ENCODE measurements at places on chromosomes 3 and 15. TPM values are rescaled to one million over a fixed set of nuclear protein-coding genes. Genes with fewer than 3 reads are reported as not detected.

KBTBD13 gene
- not detected for total RNA-seq

EAF2 gene
- 2.2 TPM for total RNA-seq

DNA sequence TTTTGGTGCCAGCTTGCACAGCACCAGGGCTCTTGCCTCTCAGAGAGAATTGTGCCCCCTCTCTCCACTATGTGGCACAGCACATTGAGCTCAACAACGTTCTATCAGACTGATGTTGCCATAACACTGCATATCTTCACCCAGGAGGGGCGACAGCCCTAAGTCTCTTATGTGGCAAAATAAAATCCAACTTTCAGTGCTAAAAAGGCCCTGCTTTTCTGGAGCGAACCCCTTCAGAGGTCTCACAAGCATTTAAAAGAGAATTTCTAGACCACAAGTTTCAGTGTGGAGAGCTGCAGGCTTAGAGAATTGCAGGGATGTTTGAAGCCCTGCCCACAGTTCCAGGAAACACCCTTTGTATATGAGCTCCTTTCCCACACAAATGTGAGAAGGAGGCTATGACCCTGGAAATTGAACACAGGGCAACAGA is 85.5 kb downstream of the LIPC start:
- no peak for DNase-seq

DNA sequence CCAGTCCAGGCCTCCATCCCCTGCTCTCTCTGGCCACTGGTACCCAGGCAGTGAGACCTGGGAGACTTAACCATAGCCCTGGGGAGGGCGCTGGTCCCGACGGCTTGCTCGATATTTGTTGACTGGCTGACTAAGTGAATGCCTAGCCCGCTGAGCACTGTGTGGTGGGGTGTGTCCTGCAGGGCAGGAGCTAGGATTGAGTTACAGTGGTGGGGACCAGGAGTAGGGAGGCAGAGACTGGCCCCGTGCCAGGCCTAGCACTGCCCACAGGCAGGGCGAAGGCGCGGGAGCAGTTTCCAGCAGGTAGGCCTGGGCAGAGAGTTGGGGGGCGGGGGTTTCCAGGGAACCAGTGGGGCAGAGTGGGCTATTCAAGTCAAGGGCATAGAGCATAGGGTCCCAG is at the start of gene VILL:
TSS of gene VILL (plus strand) at position 260 of the 400 bp plus-strand sequence. CDS start 2,887 bp downstream, outside the sequence.
- DNase-seq = peak; percentile 93

DNA sequence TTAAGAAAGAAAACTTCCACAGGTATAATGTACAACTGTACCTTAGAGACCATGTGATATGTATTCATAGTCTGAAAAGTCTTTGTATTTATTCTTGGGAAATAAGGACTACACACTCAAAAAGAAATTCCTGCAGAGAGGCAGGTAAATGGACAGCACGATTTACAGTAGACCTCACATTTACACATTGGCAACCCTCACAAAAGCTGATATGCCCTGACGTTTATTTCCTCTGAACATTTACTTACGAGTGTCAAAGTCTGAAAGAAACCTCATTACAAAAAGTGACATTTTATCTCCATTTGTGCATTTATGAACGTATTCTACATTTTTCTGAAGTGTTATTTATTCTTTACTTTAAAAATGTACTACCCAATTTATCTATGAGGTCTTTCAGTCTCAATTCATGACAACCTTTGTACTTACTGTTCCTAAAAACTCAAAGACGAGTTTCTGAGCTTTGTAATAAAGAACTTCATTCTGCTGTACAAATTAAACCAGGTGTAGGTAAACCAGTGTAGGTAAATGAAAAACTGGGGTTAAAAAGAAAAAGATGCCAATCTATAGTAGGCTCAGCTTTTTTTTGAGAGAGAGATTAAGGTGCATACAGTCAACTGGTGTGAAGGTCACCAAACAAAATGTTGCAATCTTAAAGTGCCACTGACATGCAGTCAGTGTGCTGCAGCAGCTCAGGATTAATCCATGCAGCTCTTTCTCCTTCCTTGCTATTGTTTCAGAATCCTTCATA is 44.3 kb downstream of the THRB start:
- no peak for DNase-seq

DNA sequence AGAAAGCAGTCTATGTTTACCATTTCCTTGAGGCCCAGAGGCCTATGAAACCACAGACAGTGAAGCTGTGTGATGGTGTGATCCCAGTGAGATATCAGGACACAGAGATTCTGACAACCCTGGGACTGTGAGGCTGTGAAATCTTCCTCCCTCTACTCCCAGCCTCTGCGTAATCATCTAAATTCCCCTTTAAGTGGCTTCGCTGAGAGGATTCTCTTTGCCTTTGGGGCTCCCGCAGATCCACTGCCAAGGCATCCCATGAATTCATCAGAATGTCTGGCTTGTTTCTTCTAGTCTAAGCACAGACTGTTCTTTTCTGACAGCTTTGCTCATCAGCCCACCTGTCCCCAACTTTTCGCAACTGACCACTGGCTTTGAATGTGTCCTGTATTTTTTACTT is 901.2 kb upstream of the NR2F2 start:
- DNase-seq = no peak

DNA sequence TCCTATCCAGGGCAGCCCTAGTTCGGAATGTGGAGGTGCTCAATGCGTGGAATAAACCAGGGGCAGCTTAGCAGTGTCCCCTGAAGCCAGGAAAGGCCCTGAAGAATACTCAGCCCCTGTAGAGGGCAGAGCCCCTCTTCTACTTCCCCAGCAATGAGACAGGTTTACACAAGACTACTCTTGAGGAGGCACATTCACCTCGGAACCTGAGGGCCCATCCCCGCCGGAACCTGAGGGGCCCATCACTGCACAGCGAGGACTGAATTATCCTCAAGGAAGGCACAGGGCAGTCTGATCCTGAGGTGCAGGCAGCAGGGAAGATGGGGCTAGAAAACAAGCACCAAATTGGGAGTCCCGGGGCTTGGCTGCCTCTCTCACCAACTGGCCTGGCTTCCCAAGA is 22.2 kb downstream of the CCDC13 start:
- DNase-seq = peak; percentile 17

GRCh38 chr3:72050048-72050632 is 265.2 kb upstream of the PROK2 start:
- DNase-seq = no peak

DNA sequence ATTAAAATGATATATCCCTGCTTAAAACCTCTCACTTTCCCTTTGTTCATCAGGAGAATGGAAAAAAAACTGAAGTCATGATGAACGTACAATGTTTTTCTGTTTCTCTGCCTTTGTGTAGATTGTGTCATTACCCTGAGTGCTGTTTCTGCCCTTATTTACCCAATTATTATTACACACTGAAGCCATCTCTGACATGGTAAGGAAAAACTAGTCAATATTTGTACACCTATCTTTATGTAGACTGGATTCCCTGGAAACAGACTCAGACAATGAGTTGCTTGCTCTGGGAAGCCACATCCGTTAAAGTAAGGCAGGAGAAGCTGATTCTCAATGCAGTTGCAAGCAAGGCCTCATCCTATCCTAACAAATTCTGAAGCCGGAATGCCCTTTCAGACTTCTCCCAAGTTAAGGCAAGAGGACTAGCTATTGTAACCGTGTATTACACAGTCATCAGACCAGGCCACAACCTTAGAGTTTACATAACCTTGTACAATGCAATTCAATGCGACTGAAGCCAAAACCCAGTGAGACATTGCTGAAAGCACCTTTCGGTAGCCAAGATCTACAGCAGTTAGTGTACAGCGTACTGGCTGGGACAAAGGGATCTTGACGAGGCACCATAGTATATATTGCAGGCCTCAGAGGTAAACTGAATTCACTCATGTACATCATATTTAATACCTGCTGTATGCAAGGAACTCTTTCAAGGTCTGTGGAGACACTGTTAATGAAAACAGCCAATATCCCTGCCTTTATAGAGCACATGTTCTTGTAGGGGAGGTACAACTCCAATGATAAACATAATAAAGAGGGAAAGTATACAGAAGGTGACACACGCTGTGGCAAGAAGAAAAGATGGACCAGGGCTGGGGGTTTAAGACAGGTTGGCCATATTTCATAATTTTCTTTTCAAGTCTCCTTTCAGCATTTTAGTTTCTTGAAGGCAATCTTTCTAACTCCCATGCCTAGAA is 1040.8 kb upstream of the SEMA6D start:
- no peak for DNase-seq

DLL4 gene
- total RNA-seq = 1.8 TPM

GRCh38 chr3:99678023-99678422 is 39.6 kb downstream of the COL8A1 start:
- DNase-seq = no peak

GATM gene
- 74.7 TPM for total RNA-seq

C3orf22 gene
- not detected for total RNA-seq

DNA sequence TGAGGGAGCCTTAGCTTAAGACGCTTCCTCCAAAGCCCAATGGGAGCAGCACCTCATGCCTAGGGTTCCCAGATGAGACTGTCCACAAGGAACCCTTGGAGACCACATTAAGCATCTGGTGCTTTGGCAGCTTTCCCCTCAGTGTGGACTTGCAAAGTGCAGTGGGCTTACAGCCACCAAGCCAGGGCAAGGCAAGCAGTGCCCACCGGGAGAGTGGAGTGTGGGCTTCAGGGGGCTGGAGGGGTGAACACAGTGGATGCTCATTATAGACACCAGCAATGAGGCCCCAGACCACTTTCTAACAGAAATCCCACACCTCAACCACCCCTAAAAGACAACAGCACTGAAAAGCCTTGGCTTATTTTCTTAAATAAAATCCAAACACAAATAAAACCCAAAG is 9.1 kb upstream of the MUSTN1 start:
- no peak for DNase-seq

- DNase-seq = no peak
Measured at GRCh38 chr15:63225381-63225780, 36.0 kb downstream of the RAB8B start.

DNA sequence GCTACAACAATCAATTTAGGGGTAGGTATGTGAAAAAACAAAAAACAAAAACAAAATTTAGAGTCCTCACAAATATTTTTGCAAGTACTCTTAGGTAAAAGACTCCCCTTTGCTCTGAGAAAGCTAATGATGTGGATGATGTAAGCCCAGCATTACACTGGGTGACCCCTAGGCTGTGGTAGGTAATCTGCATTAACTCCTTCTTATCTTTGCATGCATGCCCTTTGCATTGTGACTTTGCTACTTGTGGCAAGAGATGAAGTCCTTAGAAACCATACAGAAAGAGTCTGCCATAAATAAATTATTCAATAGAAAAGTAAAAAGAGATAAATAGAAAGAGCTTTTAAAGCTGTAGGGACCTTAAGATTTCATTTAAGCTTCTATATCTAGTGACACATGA is 159.7 kb upstream of the MBNL1 start:
- DNase-seq = no peak

- no peak for DNase-seq
Measured at GRCh38 chr3:187793618-187794017, 48.4 kb upstream of the BCL6 start.

GRCh38 chr3:14512942-14513327 is 27.2 kb downstream of the GRIP2 start:
- no peak for DNase-seq

- peak; percentile 2 for DNase-seq
Measured at GRCh38 chr3:82386647-82387046, 625.2 kb upstream of the GBE1 start.

LMOD3 gene
- not detected for total RNA-seq

GRCh38 chr15:32646291-32646690 is 4.8 kb downstream of the SCG5 start:
- DNase-seq = no peak

- DNase-seq = no peak
Measured at GRCh38 chr3:188272481-188273372, 118.8 kb downstream of the LPP start.

ANKUB1 gene
- total RNA-seq = not detected

DNA sequence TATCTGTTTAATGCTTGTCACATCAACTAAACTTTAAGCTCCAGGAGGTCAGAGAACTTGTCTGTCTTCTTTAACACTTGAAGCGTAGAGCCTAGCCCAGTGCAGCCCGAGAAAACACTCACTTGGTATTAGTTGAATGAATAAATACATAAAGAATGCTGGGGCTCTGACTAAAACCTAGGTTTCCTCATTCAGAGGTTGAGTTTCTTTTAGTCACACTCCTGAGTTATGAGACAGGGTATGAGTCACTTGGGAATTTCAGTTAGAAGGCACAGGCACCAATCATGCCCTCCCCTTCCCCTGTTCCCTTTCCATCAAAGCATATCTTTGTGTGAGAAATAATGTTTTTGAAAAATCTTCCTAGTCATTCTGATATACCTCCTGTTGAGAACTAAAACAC is 589.8 kb upstream of the DPPA4 start:
- peak; percentile 13 for DNase-seq

GRCh38 chr3:162777118-162777517 is 1280.5 kb downstream of the OTOL1 start:
- DNase-seq = peak; percentile 7

DNA sequence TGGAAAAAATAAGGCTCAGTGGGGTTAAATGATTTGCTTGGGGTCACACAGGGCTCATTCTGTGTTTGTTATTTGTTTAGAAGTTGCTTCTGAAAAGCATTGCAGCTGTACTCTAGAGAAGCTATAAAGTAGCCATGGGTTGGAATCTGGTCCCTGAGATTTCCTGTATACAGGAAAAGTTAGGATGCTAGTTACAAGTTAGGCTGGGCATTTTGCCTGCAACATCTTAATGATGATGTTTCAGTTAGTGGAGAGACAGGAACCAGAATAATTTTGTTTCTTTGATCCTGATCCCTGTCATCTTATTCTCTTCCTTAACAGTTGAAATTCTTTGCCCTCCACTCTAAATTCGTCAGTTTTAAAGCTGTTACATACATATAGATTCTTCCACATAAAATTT is 445.3 kb downstream of the OTOL1 start:
- DNase-seq = no peak

DNA sequence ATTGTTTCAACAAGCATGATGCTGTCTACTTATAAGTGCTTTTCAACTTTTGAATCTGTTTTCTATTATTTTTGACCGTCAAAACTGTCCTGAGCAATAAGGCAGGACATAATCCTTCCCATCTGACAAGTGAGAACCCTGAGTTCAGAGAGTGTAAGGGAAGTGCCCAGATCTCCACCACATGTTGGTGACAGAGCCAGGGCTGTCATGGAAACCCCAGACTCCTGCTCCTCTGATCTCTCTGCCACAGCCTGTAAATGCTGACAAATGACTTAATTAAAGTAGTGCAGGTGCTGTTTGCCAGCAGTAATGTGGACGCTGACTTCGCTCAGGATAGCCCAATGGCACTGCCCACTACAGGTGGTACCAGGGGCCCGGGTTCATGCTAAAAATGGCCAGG is 40.3 kb downstream of the SPSB4 start:
- peak; percentile 56 for DNase-seq

DNA sequence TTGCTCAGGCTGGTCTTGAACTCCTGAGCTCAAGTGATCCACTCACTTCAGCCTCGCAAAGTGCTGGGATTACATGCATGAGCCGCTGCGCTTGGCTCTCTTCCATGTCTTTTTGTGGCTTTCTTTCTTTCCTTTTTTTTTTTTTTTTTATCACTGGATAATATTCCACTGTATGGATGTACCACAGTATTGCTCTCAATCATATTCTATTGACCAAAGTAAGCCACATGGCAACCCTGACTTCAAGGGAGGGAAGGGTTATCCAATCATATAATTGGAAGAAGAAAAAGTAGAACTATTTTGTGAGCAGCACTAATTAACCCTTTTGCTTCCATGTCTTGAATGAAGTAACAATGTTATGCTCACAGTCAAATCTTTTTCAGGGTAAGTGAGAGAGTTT is 307.0 kb upstream of the RASGRP1 start:
- DNase-seq = no peak

GRCh38 chr15:61447981-61448380 is 218.9 kb upstream of the RORA start:
- no peak for DNase-seq
